ENCODE measurements at places on chromosomes 16 and 17. TPM values are rescaled to one million over a fixed set of nuclear protein-coding genes. Genes with fewer than 3 reads are reported as not detected.

ATP1B2 gene
- total RNA-seq: 0.82 TPM

LPO gene
- total RNA-seq: not detected

GNAO1 gene
- total RNA-seq: 23.6 TPM

- DNase-seq: no peak
- H3K36me3 ChIP-seq: no peaks in the 10 kb centered on the region
- H3K27ac ChIP-seq: no peak within 1 kb of the TSS
- no peaks in the 10 kb centered on the region for H3K4me1 ChIP-seq
- H3K4me3 ChIP-seq: peak within 1 kb of the TSS; percentile 41
Observed at GRCh38 chr16:50692999-50693781, at the start of gene NOD2. Gene NOD2, plus strand, starts transcription at chr16:50693606. Its CDS starts 5,890 bp downstream, at chr16:50699496.

- no peak overlapping the region for H3K4me3 ChIP-seq
- H3K27me3 ChIP-seq: no peaks in the 10 kb centered on the region
- no peaks in the 10 kb centered on the region for H3K36me3 ChIP-seq
- peaks cover 28% of the 10 kb centered on the region for H3K4me1 ChIP-seq
Observed at GRCh38 chr17:77286641-77287431, 146.1 kb downstream of the SEC14L1 start.

GRCh38 chr17:48637323-48638260 is 11.4 kb upstream of the HOXB9 start:
- no peaks in the 10 kb centered on the region for H3K4me1 ChIP-seq
- peaks cover 33% of the 10 kb centered on the region for H3K27me3 ChIP-seq
- no peak overlapping the region for H3K27ac ChIP-seq
- no peak for DNase-seq
- no peak overlapping the region for H3K4me3 ChIP-seq

All from prostate gland (tissue), 2 donors.